ENCODE measurements at places on chromosomes 7 and 10. TPM values are rescaled to one million over a fixed set of nuclear protein-coding genes. Genes with fewer than 3 reads are reported as not detected.

Gene CTNNA3
- total RNA-seq, result 4.3 TPM

Gene PNLIPRP1
- total RNA-seq, result not detected

Gene TWIST1
- total RNA-seq, result 1.5 TPM

Gene CACNB2
- 3.3 TPM for total RNA-seq

Gene ZNF716
- total RNA-seq, result not detected

Gene CNTNAP2
- total RNA-seq, result 171 TPM

Gene SND1
- 255 TPM for total RNA-seq

Gene PRKCQ
- 21.0 TPM for total RNA-seq

Gene FKBP6
- not detected for total RNA-seq

Gene ELMO1
- 98.2 TPM for total RNA-seq

Gene GNG11
- 3.1 TPM for total RNA-seq

All from endodermal cell (in vitro differentiated cells).